Stimulated activated CD8-positive, alpha-beta memory T cell treated with anti-CD3 and anti-CD28 coated beads, Interleukin-4, amount 100 ng/mL, for 4 hours (primary cell): ENCODE measurements at places on chromosomes 1 and 21.

DNA sequence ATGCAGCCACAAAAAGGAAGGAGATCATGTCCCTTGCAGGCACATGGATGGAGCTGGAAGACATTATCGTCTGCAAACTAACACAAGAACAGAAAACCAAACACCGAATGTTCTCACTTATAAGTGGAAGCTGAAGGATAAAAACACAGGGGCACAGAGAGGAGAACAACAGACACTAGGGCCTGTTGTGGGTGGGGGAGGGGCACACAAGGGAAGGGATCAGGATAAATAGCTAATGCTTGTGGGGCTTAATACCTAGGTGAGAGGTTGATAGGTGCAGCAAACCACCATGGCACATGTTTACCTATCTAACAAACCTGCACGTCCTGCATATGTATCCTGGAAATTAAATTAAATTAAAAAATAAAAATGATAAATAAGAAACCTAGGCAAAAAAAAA is 969.9 kb downstream of the TTLL7 start:
- no peak for DNase-seq

- no peak for DNase-seq
Measured at GRCh38 chr1:168057921-168058320, 78.8 kb downstream of the GPR161 start.

DNA sequence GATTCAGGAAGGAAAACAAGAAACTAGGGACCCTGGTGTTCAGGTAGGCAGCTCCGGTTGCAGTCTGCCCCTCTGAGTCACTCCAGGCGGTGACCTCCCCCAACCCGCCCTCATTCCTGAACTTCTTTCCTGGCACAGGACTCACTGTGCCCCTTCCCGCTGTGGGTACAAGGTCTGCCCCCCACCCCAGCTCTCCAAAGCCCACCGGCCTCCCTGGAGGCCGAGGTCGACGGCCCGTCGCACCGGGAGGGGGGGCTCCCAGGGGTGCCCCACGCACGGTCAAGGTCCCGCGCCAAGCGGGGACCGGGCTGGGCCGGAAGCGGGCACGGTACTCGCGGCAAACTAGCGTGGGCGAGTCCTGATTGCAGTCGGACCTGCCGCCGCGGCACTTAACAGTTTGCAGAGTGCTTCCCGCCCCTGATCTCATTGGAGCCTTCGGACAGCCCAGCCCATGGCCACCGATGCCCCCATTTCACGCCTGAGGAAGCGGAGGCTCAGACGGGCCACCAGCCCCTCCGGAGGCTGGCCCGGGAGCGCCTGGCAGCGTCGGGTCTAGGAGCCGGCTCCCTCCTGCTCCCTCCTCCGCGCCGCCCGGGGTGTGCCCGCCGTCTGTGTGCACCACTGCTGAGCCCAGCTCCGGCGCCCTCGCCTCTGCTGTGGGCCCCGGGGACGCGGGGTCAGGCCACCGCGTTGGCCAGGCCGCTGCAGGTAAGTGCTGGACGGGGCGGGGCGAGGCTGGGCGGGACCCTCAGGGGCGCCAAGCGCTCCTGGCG is at the start of gene GJB3:
GJB3 (plus strand) TSS at position 144 of the 773 bp plus-strand sequence. CDS start 3,549 bp downstream, outside the sequence.
- no peak for DNase-seq

- no peak for DNase-seq
Measured at GRCh38 chr21:25326181-25326580, 281.1 kb downstream of the MRPL39 start.

GRCh38 chr1:18178111-18178510 is 70.5 kb downstream of the IGSF21 start:
- DNase-seq = no peak

GRCh38 chr1:40381268-40382107 is 8.0 kb downstream of the SMAP2 start:
- no peak for DNase-seq

DNA sequence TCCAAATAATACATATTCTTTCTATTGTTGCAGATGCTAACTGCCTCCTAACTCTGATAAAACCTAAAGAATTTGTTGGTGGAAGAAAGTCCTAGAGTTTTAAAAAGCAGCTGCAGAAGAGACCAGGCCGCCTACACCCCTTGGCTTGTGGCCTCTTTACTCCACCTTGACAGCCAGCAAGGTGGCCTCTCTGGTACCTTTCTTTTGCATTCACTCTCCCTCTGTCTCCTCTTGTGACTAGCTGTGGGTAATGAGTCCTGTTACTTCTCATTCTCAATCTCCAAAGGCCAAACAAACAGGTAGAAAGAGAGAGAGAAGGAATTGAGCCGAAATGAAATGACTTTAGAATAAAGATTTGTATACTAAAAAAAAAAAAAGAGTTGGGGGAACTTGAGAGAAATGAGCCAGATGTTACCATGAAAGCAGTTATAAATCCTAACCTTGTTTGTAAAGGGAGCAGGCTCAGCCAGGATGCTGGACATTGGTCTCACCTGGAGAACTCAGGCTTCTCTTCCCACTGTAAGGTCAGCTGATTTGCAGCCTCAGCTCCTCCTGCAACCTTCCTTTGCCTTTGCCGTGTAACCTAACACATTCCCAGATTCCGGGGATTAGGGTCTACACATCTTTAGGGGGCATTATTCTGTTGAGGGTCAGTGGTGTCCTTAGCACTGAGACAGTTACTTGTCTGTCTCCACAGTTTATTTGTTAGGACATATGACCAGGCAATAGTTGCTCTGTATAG is 164.1 kb upstream of the IRF2BP2 start:
- DNase-seq = no peak

GRCh38 chr1:180762796-180763195 is 131.0 kb downstream of the XPR1 start:
- no peak for DNase-seq

DNA sequence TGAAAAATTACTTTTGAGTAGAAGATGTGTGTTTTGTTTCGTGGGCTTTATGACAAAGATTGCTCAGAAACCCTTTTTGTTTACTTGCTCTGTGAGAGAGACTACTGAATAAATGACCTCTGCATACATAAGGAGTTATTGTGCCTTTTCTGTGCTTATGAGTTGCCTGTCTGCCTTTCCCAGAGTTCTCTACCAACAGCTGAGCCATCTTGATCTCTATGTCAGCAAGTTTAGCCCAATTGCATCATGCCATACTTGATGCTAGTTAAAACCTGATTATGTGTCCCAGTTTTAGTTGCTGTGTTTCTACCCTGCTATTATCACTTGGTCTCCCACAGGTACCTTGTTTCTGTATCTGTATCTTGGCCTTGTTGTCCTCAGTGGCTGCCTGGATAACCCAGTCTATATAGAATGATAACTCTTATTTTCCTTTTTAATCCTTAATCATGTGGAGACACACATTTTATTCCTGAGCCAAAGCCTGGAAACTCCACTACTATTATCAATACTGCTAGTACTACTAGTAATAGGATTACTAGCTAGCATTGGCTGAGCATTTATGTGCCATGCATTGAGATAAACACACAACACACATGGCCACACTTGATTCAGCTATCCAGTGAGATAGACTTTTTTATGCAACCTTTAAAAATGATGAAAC is 28.7 kb upstream of the GNG12 start:
- DNase-seq = no peak

DNA sequence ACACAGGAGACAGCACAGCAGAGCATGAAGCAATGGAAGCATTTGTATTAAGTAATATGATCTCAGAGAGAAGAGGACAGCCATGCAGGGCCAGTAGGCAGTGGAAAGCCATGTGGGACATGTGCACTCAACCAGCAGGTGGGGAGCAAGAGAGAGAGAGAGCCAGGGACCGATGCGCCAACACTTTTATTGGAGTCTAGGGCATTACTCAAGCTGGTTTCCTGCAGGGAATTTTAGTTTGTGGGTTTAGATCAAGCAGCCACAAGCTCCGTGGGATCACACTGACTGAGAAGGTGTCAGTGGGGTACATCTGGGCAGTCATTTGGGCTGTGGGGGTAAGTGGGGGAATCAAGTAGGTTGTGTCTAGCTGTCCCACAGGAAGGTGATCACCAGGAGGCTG is 137.1 kb downstream of the PCBP3 start:
- DNase-seq = no peak

DNA sequence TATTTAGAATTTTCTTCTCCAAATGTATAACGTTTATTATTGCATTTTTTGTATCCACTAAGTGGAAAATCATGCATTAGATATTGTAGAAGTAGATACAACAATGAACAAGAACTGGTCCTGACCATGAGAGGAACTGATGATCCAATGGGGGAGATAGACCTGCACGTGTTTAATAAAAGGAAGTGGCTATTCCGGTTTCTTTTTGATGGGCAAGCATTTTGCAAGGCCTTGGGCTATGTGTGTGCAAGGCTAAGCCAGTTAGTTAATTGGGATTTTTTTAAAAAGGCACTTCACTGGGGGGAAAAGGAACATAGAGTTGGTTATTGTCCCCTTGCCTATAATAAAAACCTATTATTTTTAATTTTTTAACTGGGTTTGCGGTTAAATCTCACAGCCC is 961 bp upstream of the VCAM1 start:
- no peak for DNase-seq

DNA sequence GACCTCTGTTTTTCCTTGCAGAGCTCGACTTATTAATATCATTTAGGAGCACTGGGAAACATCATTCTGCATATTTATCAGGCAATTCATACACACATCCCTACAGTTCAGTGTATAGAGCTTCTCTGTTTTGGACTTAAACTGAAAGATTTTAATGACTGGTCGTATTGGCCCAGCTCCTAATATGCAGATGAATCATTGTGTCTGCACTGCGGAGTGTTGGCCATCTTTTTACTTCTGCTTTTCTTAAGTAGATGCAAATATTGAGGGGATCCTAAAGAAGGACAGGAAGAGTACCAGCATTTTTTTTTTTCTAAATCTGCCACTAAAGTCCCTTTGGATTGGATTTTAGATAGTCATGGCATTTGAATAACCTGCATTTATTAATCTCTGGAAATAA is 154.8 kb downstream of the BACH1 start:
- DNase-seq = no peak

DNA sequence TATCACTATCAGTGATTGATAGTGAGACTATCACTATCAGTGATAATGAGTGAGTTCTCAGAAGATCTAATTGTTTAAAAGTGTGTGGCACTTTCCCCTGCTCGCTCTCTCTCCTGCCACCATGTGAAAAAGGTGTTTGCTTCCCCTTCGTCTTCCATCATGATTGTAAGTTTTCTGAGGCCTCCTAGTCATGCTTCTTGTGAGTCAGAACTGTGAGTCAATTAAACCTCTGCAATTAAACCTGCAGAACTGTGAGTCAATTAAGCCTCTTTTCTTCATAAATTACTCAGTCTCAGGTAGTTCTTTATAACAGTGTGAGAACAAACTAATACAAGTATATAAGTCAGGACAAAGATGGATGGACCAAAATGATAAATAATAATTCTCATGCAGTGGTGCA is 7.0 kb upstream of the IL23R start:
- no peak for DNase-seq

GRCh38 chr21:42287193-42288083 is 27.8 kb downstream of the TFF3 start:
- no peak for DNase-seq

DNA sequence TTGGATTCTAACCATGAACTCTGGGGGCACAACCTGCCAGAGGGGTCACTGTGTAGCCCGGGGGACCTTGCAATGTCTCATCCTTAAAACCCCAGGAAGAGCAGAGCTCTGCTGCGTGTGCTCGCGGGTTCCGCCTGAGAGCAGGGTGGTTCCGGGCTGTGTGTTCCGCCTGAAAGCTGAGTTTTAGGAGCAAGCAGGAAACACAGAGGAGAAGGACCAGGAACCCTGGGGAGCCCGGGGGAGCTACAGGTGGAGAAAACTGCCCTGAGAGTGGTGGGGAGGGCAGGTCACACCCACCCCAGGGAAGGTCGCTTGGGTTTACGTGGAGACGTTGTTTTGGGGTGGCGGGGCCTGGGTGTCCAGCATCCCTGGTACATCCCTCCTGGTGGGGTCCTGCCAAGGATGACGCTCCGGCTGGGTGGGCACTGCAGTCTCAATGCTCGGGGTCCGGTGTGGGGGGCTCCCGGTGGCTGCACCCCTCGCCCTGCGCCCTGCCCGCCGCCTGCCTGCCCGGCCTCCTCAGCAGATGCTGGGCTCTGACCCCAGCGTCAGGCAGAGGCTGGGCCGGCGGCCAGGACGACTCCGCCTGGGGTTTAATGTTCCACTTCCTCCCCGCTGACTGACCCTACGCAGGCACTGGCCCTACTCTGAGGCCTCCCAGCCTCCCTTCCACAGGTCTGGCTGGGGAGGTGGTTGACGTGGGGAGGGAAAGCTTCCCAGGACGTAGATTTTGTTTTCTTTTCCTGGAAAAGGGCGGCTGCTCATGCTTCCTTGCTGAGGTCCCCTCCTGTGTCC is 17.3 kb upstream of the C1orf159 start:
- no peak for DNase-seq

- no peak for DNase-seq
Measured at GRCh38 chr1:48645883-48646282, 130.8 kb downstream of the BEND5 start.

DNA sequence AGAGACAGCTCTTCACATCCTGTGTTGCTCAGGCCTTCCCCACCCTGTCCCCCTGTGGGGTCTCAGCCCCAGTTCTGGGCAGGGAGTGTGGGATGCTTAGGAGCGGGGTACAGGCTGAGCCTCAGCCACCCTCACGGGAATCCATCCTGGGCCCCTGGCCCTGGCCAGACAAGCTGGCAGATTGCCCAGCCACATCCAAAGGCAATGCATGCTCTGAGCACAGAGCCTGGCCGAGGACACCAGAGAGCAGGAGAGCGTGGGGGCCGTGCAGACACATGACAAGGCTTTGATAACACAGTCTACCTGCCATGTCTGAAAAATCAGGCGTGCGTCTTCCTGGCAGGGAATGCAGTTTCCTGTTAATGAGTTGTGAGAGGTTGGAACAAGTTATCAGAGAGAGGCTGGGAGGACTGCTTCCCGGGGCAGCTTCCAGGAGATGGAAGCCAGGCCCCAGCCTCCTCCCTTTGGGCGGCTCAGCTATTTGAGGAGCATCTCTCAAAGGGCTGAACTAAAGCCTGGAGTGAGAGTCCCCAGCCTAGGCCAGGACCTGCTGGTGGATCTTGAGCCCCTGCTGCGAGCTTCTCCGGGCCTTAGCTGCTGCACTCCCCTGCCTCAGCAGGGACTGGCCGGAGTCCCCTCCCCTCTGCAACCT is 72.2 kb upstream of the SELENON start:
- DNase-seq = no peak

DNA sequence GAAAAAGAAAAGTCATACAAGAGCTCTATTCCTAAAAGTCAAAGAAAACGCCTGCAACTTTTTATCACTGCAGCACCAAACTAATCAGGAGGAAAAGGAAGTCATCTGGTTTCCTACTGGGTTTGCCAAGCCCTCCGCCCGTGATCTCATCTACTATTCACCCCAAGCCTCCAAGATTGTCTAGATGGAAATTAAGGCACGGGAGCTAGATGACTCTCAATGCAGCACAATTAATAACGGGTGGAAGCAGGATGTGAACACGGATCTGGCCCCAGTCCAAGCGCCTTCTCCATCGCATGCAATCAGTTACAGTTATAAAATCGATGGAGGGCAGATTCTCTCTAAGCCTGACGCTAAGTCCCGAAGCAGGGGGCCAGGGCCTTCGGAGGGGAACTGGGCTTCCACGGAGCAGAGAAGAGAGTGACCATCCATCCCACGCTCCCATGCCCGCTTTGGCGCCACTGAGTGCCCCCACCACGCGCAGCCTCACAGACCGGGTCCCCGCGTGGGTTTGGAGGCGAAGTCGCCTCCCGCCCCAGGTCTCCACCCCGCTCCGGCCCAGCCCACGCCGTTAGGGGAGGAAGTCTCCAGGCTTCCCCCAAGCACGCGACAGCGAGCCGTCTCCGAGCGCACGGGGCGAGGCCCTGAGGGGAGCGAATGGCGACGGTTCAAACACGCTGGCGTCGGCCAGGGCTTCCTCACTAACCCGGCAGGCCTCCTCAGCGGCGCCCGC is 1.8 kb downstream of the HSF2BP start:
- no peak for DNase-seq
